ENCODE measurements at places on chromosomes 2 and 18.

- H3K36me3 ChIP-seq: no peaks in the 10 kb centered on the region
- no peak overlapping the region for H3K27ac ChIP-seq
- no peaks in the 10 kb centered on the region for H3K4me1 ChIP-seq
- no peaks in the 10 kb centered on the region for H3K27me3 ChIP-seq
- no peak overlapping the region for H3K4me3 ChIP-seq
Observed at GRCh38 chr18:42290318-42291307, 335.6 kb downstream of the PIK3C3 start.

- DNase-seq: no peak
- no peak overlapping the region for H3K4me3 ChIP-seq
- H3K27ac ChIP-seq: no peak overlapping the region
- no peaks in the 10 kb centered on the region for H3K4me1 ChIP-seq
Observed at GRCh38 chr2:48434101-48434500, 95.9 kb upstream of the STON1 start.

- no peaks in the 10 kb centered on the region for H3K27me3 ChIP-seq
- peaks cover 53% of the 10 kb centered on the region for H3K4me1 ChIP-seq
- DNase-seq: peak; percentile 87
- H3K36me3 ChIP-seq: no peaks in the 10 kb centered on the region
- H3K4me3 ChIP-seq: peak overlapping the region; percentile 31
Observed at GRCh38 chr2:159153463-159153862, 133.0 kb downstream of the WDSUB1 start.

DNA sequence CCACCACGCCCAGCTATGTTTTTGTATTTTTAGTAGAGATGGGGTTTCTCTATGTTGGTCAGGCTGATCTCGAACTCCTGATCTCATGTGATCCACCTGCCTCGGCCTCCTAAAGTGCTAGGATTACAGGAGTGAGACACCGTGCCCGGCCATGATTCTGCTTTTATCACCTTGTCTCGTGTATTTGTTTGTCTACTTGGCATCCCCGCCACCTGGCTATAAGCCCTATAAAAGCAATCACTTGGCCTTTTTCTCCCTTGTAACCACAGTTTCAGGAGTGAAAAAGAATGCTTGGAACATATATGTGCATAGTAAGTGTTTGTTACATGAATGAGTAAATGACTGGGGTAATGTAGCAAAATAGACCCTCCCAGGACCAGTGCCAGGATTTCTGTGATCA lies 77.5 kb upstream of the PAPOLG start:
- DNase-seq: no peak
- H3K27me3 ChIP-seq: no peaks in the 10 kb centered on the region
- no peaks in the 10 kb centered on the region for H3K4me1 ChIP-seq
- no peak overlapping the region for H3K4me3 ChIP-seq
- no peak overlapping the region for H3K27ac ChIP-seq

DNA sequence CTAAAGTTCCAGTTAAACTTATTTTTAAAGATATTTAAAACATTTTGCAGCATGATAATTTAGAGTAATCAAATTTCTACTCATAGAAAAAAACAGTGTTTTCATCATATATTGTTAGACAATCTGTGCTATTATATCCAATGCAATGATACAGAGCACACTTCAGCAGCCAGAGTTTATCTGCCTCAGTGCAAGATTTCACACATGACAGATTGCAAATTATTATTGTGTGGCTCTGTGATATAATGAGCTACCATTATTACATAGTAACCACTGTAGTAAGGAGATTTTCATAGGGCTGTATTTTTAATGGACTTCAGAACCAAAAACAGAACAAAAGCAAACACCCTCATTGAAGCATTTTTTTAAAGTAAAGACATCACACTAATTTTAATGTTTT lies 762.4 kb downstream of the DSC3 start:
- H3K4me3 ChIP-seq: no peak overlapping the region
- H3K27ac ChIP-seq: no peak overlapping the region
- no peaks in the 10 kb centered on the region for H3K4me1 ChIP-seq
- H3K27me3 ChIP-seq: no peaks in the 10 kb centered on the region

DNA sequence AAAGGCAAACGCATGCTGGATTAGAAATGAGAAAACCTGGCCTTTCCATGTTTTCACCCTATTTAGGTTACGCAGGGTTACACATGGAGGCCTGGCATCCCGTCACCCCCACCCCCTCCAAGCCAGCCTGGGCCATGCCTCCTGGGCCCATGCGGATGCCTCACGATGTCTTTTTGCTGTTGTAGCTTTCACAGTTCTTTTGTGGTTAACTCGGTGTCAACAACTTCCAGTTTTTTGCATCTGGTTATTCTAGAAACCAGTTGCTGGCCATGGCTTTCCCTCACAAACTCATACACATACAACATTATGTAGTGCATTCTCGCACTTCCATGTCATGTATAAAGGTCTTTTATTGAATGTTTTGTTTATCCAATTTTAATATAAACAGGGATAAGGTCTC lies 204.9 kb upstream of the PXDN start:
- DNase-seq: no peak
- H3K4me1 ChIP-seq: no peaks in the 10 kb centered on the region
- H3K36me3 ChIP-seq: no peaks in the 10 kb centered on the region
- peaks cover 5% of the 10 kb centered on the region for H3K27me3 ChIP-seq
- H3K27ac ChIP-seq: no peak overlapping the region

DNA sequence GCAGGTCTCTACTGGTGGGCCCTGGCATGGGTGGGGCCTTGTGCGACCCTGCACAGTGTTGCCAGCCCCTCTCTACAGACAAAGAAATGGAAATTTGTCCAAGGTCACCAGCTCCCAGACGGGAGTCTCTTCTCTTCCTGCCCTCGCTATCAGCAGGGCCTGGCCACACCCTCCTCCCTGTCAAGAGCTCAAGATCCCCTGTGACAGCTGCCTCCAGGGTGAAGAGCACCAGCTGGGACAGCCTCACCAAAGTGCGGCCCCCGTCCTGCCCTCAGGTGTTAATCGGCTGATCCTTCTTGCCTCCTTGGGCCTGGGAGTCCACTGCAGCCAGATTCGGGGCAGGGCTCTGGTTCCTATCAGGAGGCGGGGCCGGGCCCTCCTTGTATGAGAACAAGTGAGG lies 259.1 kb downstream of the TWIST2 start:
- H3K36me3 ChIP-seq: peaks cover 10% of the 10 kb centered on the region
- no peak for DNase-seq
- no peak overlapping the region for H3K27ac ChIP-seq
- no peak overlapping the region for H3K4me3 ChIP-seq

GRCh38 chr2:46843316-46843715 lies 72.3 kb downstream of the MCFD2 start:
- no peak overlapping the region for H3K27ac ChIP-seq
- H3K27me3 ChIP-seq: no peaks in the 10 kb centered on the region
- no peak overlapping the region for H3K4me3 ChIP-seq
- H3K4me1 ChIP-seq: peaks cover 32% of the 10 kb centered on the region
- no peak for DNase-seq
- no peaks in the 10 kb centered on the region for H3K36me3 ChIP-seq

- DNase-seq: no peak
- H3K27me3 ChIP-seq: no peaks in the 10 kb centered on the region
- H3K27ac ChIP-seq: no peak overlapping the region
- H3K4me1 ChIP-seq: no peaks in the 10 kb centered on the region
Observed at GRCh38 chr2:197176522-197176921, 134.1 kb downstream of the ANKRD44 start.

- H3K36me3 ChIP-seq: no peaks in the 10 kb centered on the region
- H3K27ac ChIP-seq: no peak overlapping the region
- no peaks in the 10 kb centered on the region for H3K27me3 ChIP-seq
Observed at GRCh38 chr2:80252294-80252986, 52.1 kb downstream of the LRRTM1 start.

DNA sequence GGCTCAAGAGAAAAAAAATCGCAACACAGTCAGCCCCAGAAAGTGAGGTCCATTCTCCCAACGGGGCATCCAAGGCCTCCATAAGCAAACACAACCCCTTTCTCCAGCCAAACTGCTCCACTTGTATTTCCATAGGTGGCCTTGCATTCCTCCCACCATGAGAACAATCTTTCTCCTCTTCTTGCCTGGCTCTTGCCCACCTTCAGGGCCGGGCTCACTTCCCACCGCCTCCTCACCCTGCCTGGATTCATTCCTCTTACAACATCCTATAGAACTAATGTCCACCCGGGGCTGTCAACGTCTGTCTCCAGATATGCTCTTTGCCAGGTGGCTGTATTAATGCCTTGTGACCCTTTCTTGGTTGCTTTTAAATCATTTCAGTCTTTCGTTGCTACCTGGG lies 124.5 kb downstream of the SMAD7 start:
- peaks cover 31% of the 10 kb centered on the region for H3K4me1 ChIP-seq
- no peak overlapping the region for H3K27ac ChIP-seq
- H3K27me3 ChIP-seq: no peaks in the 10 kb centered on the region
- no peak overlapping the region for H3K4me3 ChIP-seq
- DNase-seq: no peak

DNA sequence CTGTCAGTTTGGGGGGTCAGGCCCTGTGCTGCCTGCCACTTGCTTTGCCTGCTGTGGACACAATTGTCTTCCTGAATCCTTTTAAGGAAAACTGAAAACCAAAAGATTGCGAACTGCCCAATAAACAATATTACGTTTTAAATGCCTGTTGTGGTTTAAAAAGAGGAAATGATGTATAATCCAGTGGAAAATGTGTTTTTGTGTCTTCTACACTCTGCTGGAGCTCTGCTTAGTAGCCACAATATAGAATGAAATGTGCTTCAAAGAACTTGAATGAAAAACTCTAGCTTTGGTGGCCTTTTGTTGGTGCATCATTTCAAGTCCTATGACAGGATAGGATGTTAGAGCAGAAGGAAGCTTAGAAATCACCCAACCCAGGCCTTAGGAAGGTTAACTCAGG lies 23.2 kb upstream of the CABYR start:
- no peaks in the 10 kb centered on the region for H3K27me3 ChIP-seq
- peaks cover 22% of the 10 kb centered on the region for H3K4me1 ChIP-seq
- DNase-seq: no peak
- H3K36me3 ChIP-seq: no peaks in the 10 kb centered on the region
- no peak overlapping the region for H3K4me3 ChIP-seq

Data from HCT116 (cell line).